ENCODE measurements at places on chromosomes 2 and 18. TPM values are rescaled to one million over a fixed set of nuclear protein-coding genes. Genes with fewer than 3 reads are reported as not detected.

Gene ANKRD53
- not detected for total RNA-seq

Gene C2orf66
- not detected for total RNA-seq

Gene SULT1C3
- total RNA-seq = not detected

Gene KCNG3
- total RNA-seq = 55.3 TPM

Gene RBKS
- not detected for total RNA-seq

Gene IL36G
- total RNA-seq = not detected

Gene HOXD8
- total RNA-seq = 5.1 TPM

Gene SERPINB4
- not detected for total RNA-seq

Gene CHRNA1
- not detected for total RNA-seq

Gene REG3A
- total RNA-seq = 3.1 TPM

Gene NAT8
- total RNA-seq = not detected

Gene SH3BP4
- 41.5 TPM for total RNA-seq

Gene POTEJ
- total RNA-seq = 4.9 TPM

Gene STON1
- 41.4 TPM for total RNA-seq

Gene UGT1A4
- total RNA-seq = 1.2 TPM

Gene PSMG2
- total RNA-seq = 11.6 TPM

Gene PLGLB2
- not detected for total RNA-seq

Gene CXCR4
- total RNA-seq = not detected

Gene TGFA
- total RNA-seq = 14.2 TPM

Gene KIF5C
- under 0.01 TPM for total RNA-seq

Gene PFN4
- 1.8 TPM for total RNA-seq

Gene G6PC2
- 0.55 TPM for total RNA-seq

Gene KRTCAP3
- 42.0 TPM for total RNA-seq

Gene MC2R
- total RNA-seq = not detected

Gene TFPI
- 30.0 TPM for total RNA-seq

Gene LMAN2L
- total RNA-seq = 4.9 TPM

Gene ANKRD36C
- total RNA-seq = 133 TPM

Gene IL36B
- total RNA-seq = not detected

Gene DYNAP
- not detected for total RNA-seq

Gene HOXD12
- not detected for total RNA-seq

Gene ZNF236
- total RNA-seq = 20.5 TPM

Gene FSIP2
- 3.1 TPM for total RNA-seq

Gene FKBP7
- total RNA-seq = 0.87 TPM

Gene LHCGR
- 0.92 TPM for total RNA-seq

Gene ABCG8
- 8.9 TPM for total RNA-seq

Gene PTPRN
- total RNA-seq = 11.3 TPM

Gene DUSP19
- total RNA-seq = not detected

Gene ANTXR1
- total RNA-seq = 21.6 TPM

Gene KIAA2012
- not detected for total RNA-seq

Gene CAPN13
- 57.1 TPM for total RNA-seq

Gene ACMSD
- not detected for total RNA-seq

Gene RGPD5
- total RNA-seq = 3.5 TPM

Gene DAPL1
- total RNA-seq = not detected

Gene TEKT4
- not detected for total RNA-seq

Gene LRATD1
- 9.8 TPM for total RNA-seq

Gene SNTG2
- 6.2 TPM for total RNA-seq

Gene CERKL
- total RNA-seq = not detected

Gene RAB27B
- 1.8 TPM for total RNA-seq

Gene WDR33
- 28.6 TPM for total RNA-seq

Gene ADAM23
- total RNA-seq = 2.6 TPM

Gene MEP1B
- total RNA-seq = not detected
